ENCODE measurements at places on chromosomes 1 and 21.

GRCh38 chr1:201023517-201023902 lies at the start of gene KIF21B:
TSS of gene KIF21B (minus strand) at chr1:201023714. CDS start at chr1:201023383, 331 bp downstream.
- peak; percentile 91 for DNase-seq

DNA sequence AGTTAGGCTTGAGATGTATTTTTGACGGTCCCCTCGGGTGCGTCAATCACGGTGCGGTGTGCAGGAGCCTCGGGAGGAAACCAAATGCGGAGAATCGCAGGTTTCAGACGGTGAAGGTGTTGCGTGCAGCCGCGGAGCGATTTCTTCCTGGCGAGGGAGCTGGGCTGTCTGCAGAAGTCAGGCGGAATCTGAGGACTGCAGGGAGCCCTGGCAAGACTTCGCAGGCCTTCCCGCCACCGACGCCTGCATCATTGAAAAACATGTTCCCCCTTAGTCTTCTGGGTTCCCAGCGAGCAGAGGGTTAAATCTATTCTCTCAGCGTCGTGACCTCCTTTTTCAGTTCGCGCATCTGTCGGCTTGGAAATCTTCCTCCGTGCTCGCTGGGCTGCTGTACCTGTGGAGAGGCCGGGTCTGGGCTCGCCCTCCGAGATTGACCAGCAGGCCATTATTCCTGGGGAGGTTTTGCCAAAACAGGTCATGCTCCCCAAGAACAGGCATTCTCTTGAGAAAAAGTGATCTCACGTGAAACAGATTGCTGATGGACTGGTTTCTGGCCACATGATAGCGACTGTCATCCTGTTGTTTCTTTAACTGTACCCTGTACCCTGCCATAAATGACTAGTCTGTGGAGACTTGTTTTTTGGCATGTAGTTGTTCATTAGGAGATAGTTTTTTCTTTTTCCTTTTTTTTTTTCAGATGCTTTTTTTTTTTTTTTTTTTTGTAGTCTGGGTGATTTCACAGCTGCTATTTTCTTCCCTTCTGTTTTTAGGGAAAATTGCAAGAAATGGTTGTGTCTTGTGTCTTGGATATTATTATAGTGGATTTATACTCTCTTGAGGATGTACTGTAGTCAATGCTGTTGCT lies 894 bp downstream of the EPB41 start:
- DNase-seq, result peak; percentile 9

DNA sequence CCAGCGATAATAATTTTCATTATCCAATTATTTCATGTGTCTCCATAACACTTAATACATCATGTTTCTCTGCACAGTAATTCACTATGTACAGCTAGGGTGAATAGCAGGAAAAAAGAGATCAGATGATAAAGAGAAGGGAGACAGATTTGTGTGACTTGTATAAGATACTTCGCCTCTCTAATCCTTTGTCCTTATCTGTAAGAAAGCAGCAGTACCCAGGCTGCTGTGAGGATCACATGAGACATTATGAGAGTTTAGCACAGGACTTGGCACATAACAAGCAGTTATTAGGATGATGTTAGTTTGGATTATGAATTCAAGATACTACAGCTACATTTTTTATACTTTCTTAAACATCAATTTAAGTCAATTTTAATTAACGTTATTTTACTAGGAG lies 6.3 kb downstream of the ERG start:
- DNase-seq, result no peak

DNA sequence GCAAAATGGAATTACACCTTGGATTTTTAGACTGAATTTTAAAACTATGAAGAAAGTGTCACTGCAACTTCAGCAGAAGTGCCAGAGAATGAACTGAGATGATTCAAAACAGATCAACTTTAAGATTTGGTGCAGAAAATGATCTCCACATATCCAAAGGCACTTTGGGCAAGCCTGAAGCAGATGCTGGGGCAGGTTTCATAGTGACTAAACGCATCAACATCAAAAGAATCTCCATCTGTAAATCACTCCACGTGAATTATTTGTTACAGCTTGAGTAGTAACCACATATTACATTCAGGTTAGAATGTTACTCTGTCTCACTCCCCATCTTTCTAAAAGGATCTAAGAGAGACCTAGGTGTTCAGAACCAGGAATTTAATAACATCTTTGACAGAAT lies 329.0 kb upstream of the ESRRG start:
- no peak for DNase-seq

- DNase-seq, result no peak
Observed at GRCh38 chr1:91710261-91710660, 175.7 kb downstream of the TGFBR3 start.

DNA sequence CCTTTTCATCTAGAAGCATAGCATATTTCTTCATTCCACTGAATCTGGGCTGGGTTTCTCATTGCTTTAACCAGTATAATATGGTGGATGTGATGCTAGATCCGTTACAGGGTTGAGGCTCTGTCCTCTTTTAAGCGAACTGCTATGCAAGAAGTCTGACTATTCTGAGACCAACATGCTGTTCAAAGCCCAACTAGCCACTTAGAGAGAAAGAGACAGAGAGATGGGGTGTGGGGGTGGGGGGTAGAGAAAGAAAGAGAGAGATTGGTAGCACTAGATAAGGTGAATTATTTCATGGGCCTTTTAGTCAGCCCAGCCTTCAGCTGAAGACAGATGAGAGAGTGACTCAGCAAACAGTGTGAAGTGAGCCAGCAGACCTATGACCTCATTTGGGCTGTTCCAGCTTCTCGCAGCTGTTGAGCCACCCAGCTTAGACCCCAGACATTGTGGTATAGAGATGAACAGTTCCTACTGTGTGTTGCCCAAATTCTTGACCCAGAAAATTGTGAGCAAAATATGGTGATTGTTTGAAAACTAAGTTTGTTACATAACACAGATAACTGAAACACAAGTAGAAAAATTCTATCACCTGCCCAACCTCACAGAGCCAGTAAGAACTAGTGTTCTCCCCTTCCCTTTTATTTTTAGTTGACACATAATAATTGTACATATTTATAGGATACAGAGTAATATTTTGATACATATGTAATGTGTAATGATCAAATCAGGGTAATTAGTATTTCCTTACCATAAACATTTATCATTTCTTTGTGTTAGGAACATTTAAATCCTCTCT lies 40.7 kb upstream of the PRKACB start:
- no peak for DNase-seq

GRCh38 chr1:227728059-227728891 lies 6.8 kb downstream of the JMJD4 start:
- DNase-seq, result peak; percentile 71

DNA sequence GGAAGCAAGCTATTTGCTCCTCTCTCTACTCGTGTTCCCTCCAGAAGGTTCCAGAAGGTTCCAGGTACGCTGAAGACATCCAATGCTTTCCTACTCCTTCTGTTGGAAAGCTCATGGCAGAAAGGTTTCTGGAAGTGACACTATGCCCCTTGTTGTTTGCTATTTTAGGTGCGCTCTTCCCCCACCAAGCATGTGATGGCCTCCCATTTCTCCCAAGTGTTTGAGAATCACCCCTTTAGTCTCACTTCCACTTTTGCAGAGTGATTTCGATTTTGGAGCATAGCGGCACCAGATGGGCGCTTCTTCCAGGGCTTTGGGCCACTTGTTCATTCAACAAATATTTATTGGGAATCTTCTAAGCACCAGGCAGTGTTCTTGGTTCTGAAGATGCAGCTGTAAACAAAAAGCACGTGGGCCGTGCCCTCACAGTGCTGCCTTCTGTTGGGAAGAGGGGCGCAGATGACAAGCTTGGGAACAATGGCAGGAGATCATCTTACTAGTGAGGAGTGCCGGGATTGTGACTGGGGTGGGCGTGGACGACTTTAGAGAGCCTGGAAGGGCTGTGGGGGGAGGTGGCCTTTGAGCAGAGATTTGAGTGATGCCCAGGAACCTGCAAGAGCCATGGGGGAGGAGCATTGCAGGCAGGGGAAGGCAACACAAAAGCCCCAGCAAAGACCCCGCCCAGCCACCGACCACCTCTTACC lies 43.0 kb upstream of the TARDBP start:
- no peak for DNase-seq

DNA sequence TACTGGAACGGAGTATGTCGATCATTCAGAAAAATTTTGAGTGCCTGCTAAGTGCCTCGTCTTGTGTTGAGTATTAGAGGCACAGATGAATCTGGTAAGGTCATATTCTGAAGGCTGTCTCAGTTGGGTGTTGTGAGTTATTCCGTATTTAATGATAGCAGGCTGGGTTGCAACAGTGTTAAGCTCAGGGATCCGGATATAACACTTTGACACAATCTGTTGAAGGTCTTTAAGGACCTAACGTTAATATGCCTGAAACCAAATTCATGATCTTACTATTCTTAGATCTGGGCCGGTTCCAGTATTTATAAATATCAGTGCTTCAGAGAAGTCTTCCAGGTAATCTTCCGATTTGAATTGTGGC lies 555 bp downstream of the PRPF38A start:
- DNase-seq, result no peak

GRCh38 chr1:59298710-59299346 lies 1.9 kb downstream of the FGGY start:
- no peak for DNase-seq

DNA sequence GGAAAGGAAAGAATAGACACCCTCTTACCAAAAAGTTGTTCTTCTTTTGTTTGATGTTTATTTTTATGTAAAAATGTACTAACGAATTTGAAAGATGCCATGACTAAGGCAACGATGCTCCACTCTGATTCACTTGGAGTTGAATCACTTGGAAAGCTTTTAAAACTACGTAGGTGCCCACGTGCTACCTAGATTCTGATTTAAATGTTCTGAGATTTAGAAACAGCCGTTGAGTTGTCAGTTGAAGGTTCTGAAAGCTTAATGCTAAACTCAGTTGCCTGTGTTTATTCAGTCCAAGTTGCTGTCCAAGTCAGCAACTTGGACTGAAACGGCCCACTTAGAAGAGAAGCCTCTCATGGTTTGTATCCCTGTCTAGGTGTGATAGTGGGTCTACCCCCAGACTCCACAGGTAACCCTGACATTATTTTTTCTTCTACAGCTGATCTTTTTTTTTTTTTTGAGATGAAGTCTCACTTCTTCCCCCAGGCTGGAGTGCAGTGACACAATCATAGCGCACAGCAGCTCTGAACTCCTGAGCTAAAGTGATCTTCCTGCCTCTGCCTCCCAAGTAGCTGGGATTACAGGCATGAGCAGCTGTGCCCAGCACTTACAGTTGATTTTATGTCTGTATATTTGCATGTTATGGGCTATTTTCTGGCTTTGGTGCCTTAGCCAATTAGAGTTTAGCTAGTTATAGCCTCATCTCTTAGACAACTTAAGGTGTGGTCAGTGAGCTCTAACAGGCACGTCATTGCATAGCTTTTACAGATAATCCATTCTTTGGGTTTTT lies 1.4 kb upstream of the VAMP4 start:
- no peak for DNase-seq
